ENCODE measurements at places on chromosomes 12 and 14. TPM values are rescaled to one million over a fixed set of nuclear protein-coding genes. Genes with fewer than 3 reads are reported as not detected.

The TBK1 gene
- total RNA-seq, result 20.6 TPM

The DAO gene
- not detected for total RNA-seq

The GLIPR1 gene
- 1.1 TPM for total RNA-seq

The TMEM106C gene
- 151 TPM for total RNA-seq

- peak; percentile 78 for DNase-seq
Observed at GRCh38 chr14:55721353-55721752, 141.3 kb downstream of the KTN1 start.

DNA sequence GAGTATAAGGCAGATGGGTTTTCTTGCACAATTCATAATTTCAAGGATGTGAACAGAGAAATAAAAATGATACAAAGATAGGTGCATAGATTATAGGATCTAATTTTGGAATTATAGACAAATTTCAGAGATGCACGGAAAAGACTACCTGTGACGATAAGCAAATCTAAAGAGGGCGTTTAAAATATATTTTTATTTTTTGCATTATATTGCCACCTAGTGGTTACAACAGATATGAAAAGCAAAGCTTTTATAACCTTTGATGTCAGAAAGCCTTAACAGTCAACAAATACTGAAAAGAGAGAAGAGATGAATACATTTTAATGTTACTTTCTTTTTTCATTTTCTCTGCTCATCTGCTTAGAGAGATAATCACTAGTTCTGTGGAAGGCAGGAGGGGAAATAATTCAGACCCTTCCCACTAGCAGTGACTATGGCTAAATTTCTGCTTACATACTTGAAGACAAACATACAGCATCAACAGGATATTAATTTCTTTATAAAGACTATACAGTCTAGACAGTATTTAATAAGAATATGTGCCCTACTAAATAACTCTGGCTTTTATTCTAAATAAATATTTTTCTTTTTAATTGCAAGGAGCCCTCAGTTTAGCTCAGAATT is 46.3 kb downstream of the NTS start:
- DNase-seq, result no peak

DNA sequence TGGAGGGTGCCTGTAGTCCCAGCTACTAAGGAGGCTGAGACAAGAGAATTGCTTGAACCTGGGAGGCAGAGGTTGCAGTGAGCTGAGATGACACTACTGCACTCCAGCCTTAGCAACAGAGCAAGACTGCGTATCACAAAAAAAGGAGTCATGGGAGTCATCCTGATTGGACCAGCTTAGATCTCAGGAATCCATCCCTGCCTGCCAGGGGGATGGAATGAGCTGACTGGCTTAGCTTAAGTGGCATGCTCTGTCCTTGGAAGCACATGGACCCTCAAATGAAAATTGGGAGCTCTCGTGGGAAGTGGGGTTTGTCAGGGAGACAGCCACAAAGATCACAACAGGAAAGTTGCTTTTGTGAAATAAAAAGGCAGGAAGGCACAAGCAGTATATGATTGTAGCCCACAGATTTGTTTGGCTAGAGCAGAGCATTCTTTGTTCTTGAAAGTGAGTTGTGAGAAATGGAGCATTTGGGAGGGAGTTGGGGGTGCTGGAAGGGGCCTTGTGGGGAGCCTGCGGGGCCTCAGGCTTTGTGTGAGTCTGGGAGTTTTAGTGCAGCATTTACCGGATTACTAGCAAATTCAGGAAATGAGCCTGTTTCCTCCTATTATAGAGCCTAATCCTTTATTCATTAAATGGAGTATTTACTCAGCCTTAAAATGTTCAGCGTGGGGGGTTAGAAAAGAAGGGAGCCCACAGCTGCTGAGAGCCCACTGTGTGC is 30.7 kb downstream of the DGLUCY start:
- no peak for DNase-seq

- DNase-seq, result no peak
Observed at GRCh38 chr12:108254517-108255251, 84.4 kb downstream of the CMKLR1 start.

- DNase-seq, result peak; percentile 28
Observed at GRCh38 chr12:74317078-74317601, 220.5 kb upstream of the ATXN7L3B start.

- no peak for DNase-seq
Observed at GRCh38 chr12:6306599-6307220, 3.8 kb upstream of the PLEKHG6 start.

DNA sequence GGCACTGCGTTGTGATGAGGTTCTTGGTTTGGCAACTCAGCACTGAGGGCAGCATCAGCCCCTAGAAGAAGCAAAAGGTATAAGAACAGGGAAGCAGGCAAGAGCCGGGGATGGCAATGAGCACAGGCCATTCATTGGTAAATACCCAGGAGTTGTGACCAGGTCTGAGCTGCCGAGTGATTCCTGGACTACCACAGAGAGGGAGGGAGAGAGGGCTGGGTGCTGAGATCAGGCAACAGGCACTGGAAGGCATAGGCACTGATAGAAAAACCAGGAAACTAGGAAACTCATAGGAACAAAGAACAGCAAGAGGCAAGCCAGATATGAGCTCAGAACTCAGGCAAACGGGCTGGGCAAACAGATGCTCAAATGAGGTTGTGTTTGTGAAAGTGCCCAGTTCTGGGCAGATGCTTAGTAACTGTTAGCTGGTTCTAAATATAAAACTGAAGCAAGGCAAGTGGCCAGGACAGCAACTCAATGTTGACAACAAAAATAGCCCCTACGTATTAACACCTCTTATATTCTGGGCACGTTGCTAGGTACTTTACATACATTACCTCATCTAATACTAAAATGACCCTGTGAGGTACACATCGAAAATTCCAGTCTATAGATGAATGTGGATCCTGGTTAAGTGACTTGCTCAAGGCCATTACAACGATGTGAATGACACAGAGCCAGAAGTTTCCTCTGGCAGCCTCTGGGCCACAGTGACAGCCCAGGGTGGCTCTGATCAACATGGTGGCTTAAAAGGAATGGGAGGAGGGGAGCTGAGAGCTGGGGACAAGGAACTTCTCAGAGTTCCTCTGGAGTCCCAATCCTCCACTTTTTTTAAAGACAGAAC is 121.1 kb downstream of the PRMT8 start:
- DNase-seq, result no peak

DNA sequence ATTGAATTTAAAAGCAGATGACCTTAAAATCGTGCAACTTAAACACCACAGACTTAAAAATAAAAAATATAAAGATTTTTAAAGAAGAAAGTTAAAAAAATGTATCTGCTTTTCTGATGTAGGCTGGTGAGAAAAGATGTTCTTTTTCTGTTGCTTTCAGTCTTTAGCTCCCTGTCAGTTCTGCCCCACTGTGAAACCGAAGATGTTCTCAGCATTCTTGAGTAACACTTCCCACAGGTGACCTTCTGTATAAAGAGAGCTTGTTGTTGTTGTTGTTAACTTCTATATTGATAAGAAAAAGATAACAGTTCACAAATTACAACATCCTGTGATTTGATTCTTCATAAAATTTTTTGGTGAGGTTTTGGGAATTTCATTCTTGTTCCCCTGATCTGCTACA is 377.9 kb upstream of the RGS6 start:
- no peak for DNase-seq

DNA sequence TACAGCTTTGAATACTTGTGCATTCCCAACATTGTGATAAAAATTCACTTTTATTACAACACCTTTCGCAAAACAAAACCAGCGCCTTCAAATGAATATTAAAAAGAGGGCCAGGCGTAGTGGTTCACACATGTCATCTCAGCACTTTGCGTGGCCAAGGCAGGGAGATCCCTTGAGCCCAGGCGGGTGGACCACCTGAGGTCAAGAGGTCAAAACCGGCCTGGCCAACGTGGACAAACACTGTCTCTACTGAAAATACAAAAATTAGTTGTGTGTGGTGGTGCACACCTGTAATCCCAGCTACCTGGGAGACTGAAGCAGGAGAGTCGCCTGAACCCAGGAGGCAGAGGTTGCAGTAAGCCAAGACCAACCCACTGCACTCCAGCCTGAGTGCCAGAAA is 42.8 kb downstream of the HNRNPC start:
- DNase-seq, result no peak

- no peak for DNase-seq
Observed at GRCh38 chr14:37709419-37710195, 114.2 kb downstream of the TTC6 start.

DNA sequence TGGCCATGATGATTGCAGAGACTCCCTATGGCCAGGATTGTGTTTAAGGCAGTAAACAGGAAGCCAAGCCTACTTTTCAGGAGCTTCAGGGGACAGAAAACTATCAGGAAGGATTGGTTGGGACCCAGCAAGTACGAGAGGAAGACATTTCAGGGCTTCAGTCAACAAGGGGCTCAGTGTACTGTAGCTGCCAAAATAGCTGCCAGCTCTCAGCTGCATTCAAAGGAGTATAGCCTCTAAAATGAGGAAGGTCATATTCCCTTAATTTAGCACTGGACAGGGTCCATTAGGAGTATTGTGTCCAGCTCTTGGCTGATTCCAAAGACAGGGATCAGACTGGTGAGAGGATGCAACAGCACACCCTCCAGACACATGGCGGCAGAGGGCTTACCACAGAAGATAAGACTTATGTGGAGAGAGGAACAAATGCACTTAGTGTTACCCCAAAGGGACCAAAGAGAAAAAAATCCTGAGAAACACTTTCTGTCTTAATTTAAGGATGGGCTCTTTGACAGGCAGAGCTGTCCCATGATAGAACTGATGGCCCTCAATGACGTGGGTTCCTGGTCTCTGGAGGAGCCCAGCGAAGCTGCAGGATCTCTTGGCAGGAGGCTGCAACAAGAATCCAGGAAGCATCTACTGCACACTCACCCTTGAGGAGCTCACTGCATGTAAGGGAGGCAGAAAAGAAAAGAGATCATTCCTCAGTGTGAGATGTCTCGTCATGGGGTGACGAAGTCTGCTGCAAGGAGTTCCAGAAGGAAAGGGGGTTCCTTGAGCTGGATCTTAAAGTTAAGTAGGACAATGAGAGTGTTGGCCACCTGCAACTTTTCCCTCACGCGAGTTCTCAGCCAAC is 14.8 kb downstream of the BDKRB1 start:
- no peak for DNase-seq

Measured in foreskin keratinocyte (primary cell).